ENCODE measurements at places on chromosomes 12 and 14. TPM values are rescaled to one million over a fixed set of nuclear protein-coding genes. Genes with fewer than 3 reads are reported as not detected.

- H3K4me1 ChIP-seq: no peaks in the 10 kb centered on the region
- no peak overlapping the region for H3K27ac ChIP-seq
- H3K27me3 ChIP-seq: no peaks in the 10 kb centered on the region
- no peaks in the 10 kb centered on the region for H3K36me3 ChIP-seq
- H3K4me3 ChIP-seq: no peak overlapping the region
Observed at GRCh38 chr12:86213012-86213411, 43.2 kb downstream of the MGAT4C start.

DNA sequence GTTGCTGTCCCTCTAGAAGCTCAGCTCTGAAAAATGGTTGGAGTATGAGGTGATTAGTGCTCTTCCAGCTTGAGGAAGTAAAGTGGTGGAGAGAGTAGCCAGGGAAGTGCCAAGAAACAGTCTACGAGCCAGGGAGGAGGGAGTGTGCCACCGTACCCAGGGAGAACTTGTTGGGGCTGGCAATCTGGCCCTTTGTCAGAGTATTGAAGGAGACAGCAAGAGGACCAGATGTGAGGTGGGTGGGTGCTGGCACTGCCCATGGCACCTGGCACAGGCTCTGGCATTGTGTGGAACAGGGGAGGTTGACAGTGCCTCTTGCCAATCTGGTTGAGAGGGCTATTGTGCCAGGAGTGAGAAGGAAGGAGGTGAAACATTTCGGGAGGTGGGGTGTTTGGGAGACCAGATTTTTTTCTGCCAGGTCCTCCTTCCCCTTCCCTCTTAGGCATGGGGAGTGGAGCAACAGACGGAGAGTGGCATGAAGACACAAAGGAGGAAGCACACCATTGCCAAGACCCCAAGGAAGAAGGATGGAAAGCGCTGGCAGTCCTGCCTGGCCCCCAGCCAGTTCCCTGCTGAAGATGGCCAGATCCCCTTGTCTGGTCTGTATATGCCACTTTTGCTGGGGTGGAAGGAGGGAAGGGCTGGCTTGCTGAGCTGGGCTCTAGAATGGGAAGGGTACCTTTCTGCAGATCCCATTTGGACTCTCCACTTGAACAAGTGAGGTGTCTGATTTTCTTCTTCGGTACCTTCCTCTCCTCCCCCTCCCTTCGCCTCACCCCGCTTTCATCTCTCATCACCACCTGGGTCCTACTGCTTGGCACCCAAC is 37.5 kb downstream of the ZFHX2 start:
- DNase-seq: no peak
- H3K4me1 ChIP-seq: no peaks in the 10 kb centered on the region
- H3K36me3 ChIP-seq: peaks cover 7% of the 10 kb centered on the region
- no peak overlapping the region for H3K27ac ChIP-seq
- H3K4me3 ChIP-seq: no peak overlapping the region
- no peaks in the 10 kb centered on the region for H3K27me3 ChIP-seq

DNA sequence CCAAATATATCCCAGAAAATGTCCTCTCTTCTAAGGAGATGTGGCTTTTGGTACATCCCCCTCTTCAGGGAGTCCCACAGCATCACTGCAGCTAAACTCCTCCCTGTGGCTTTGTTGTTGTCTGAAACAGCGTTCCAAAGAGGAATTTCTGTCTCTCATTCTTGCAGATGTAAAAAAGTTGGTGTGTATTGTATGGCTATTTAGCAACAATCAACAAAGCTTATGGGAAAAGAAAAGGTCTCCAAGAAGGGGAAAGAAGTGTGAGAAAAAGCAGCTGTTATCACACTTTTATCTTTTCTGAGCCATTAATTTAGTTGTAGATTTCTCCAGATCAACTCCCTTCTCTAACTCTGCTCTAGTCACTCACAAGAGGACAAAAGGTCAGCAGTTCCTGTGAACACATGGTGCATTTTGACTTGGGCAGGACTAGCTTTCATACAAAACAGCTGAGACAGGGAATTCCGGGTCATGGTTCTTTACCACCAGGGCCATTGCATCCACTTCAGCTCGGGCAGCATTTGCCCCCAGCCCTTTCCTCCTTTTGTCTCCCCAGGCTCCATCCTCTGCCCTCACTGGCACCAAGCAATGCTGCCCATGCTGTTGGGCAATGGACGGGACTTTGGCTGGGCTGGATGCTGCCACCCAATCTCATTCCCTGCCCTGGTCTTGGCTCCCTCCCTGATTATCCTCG is 184.7 kb downstream of the TMX1 start:
- H3K36me3 ChIP-seq: no peaks in the 10 kb centered on the region
- H3K4me1 ChIP-seq: peaks cover under 1% of the 10 kb centered on the region
- H3K27ac ChIP-seq: no peak overlapping the region
- no peak for DNase-seq

GRCh38 chr12:63294327-63294632 is 143.3 kb upstream of the AVPR1A start:
- no peak overlapping the region for H3K27ac ChIP-seq
- H3K4me1 ChIP-seq: peaks cover 17% of the 10 kb centered on the region
- no peaks in the 10 kb centered on the region for H3K36me3 ChIP-seq
- no peaks in the 10 kb centered on the region for H3K27me3 ChIP-seq

- H3K36me3 ChIP-seq: 0 out of 3 replicates have a peak, but pooled peaks cover 2% of the 10 kb centered on the region
- H3K4me3 ChIP-seq: no peak overlapping the region
- no peaks in the 10 kb centered on the region for H3K27me3 ChIP-seq
- DNase-seq: no peak
Observed at GRCh38 chr12:120831648-120832267, 72.4 kb downstream of the SPPL3 start.

Gene PSMC6
- total RNA-seq: 210 TPM

GRCh38 chr12:100553936-100554335 is 19.5 kb upstream of the GAS2L3 start:
- peaks cover 31% of the 10 kb centered on the region for H3K4me1 ChIP-seq
- DNase-seq: peak; percentile 10
- H3K4me3 ChIP-seq: no peak overlapping the region
- peak overlapping the region; percentile 14 for H3K27ac ChIP-seq
- H3K27me3 ChIP-seq: no peaks in the 10 kb centered on the region

GRCh38 chr12:78279567-78279966 is 448.9 kb downstream of the NAV3 start:
- H3K4me3 ChIP-seq: no peak overlapping the region
- H3K27me3 ChIP-seq: no peaks in the 10 kb centered on the region
- DNase-seq: no peak
- no peaks in the 10 kb centered on the region for H3K36me3 ChIP-seq

- no peak for DNase-seq
- H3K27me3 ChIP-seq: no peaks in the 10 kb centered on the region
- no peaks in the 10 kb centered on the region for H3K4me1 ChIP-seq
- H3K4me3 ChIP-seq: no peak overlapping the region
- H3K27ac ChIP-seq: no peak overlapping the region
Observed at GRCh38 chr14:71472356-71473340, 459.6 kb upstream of the RGS6 start.

DNA sequence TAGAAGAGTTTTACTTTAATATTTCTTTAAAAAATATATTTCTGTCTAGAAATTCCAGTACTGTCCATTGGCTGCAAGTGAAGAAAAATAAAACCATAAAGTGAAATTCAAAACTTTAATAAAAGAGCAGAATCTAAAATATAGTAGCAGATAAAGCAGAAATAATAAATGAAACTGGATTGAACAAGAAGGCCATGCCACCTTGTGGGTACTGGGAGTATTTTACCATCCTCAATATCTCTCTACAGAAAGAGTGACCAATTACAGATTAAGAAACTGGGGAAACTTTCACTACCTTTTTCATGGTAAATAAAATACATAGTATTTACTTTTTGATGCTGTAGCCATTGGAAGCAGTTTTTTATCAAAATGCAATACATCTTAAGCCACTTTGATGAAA is 220.5 kb downstream of the BCAT1 start:
- no peak overlapping the region for H3K27ac ChIP-seq
- DNase-seq: peak; percentile 18
- H3K36me3 ChIP-seq: no peaks in the 10 kb centered on the region
- no peak overlapping the region for H3K4me3 ChIP-seq
- no peaks in the 10 kb centered on the region for H3K27me3 ChIP-seq

Gene MDM2
- 466 TPM for total RNA-seq

Gene SLC38A4
- total RNA-seq: 2.8 TPM

- H3K27ac ChIP-seq: no peak overlapping the region
- H3K27me3 ChIP-seq: no peaks in the 10 kb centered on the region
- no peaks in the 10 kb centered on the region for H3K36me3 ChIP-seq
- H3K4me3 ChIP-seq: no peak overlapping the region
- no peaks in the 10 kb centered on the region for H3K4me1 ChIP-seq
- no peak for DNase-seq
Observed at GRCh38 chr12:72230589-72230988, 41.6 kb upstream of the TRHDE start.

Gene TRHDE
- not detected for total RNA-seq

Gene GAS2L3
- total RNA-seq: 20.8 TPM

DNA sequence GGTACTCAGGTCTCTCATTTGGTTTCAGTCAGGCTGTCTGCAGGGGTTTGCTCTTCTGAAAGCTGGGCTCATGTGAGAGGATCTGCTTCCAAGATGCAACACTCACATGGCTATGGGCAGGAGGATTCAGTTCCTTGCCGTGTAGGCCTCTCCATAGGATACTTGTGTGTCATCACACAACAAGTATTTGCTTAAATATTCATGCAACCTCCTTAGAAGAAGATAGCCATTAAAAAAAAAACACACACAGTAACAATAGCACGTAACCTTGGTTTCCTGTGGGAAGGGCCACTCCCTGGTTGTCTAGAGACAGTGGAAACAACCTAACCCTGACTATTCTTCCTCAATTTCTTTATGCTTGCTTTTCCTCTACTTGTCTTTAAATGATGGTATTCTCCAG is 31.8 kb upstream of the CLEC4E start:
- H3K4me3 ChIP-seq: no peak overlapping the region
- no peaks in the 10 kb centered on the region for H3K4me1 ChIP-seq
- no peak overlapping the region for H3K27ac ChIP-seq
- no peaks in the 10 kb centered on the region for H3K36me3 ChIP-seq

DNA sequence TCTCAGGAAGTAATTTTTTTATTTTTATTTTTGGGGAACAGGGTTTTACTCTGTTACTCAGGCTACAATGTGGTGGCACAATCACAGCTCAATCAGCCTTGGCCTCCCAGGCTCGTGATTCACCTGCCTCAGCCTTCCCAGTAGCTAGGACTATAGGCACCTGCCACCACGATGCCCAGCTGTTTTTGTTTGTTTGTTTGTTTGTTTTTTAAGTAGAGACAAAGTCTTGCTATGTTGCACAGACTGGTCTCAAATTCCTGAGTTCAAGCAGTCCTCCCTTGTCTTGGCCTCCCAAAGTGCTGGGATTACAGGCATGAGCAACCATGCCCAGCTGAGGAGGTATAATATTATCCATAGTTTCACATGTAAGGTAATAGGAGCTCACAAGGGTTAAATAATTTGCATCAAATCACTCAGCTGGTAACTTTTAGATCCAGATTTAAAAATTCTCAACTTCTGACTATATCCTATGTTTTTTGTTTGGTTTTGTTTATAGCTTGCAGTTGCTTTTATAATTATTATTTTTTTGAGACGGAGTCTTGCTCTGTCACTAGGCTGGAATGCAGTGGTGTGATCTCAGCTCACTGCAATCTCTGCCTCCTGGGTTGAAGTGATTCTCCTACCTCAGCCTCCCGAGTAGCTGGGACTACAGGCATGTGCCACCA is 629.3 kb downstream of the DIO2 start:
- no peaks in the 10 kb centered on the region for H3K36me3 ChIP-seq
- H3K27ac ChIP-seq: no peak overlapping the region
- no peaks in the 10 kb centered on the region for H3K4me1 ChIP-seq
- DNase-seq: no peak
- no peak overlapping the region for H3K4me3 ChIP-seq

Gene ZNF740
- total RNA-seq: 15.0 TPM

Gene ZBTB42
- total RNA-seq: 3.2 TPM

Gene KCNK13
- total RNA-seq: 0.29 TPM

All from HepG2 (cell line).